DMS79 treated with DMSO at 0.1 percent for 48 hours (cell line): ENCODE measurements at places on chromosomes 13 and 19.

DNA sequence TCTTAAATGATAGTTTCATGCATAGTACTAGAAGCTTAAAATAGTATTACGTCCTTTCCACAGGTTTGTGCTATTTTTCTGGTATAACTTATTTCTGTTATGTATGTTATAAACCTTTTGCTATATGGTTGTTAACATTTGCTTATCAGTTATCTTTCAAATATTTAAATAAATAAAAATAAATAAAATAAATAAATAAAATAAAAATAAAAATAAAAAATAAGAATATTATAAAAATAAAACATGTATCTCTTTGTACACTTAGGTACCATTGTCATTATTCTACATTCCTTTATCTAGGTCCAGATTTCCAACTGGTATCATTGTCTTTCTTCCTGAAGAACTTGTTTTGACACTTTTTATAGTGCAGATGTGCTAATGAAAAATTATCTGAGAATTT lies 1310.4 kb upstream of the SLC10A2 start:
- DNase-seq: no peak

DNA sequence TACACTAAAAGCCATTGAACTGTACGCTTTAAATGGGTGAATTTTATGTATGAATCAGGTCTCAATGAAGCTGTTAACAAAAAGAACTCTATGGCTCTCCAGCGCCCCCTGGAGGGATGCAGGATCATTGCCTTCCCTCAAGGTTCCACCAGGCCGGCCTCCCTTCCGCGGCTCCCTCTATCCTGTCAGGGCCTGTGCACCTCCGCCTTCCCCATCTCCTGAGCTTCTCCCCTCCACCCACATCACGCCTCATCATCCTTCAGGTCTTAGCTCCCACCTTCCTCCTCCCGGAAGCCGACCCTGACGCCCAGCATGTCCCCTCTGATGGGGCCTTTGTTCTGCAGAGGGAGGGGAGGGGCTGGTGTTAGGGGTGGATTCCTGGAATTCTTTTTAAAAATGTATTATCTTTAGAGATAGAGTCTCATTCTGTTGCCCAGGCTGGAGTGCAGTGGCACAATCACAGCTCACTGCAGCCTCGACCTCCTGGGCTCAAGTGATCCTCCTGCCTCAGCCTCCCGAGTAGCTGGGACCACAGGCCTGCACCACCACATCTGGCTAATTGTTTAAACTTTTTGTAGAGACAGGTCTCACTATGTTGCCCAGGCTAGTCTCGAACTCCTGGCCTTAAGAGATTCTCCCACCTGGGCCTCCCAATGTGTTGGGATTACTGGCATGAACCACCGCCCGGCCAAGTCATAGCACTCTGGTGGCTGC lies 27.7 kb downstream of the MEIS3 start:
- peak; percentile 64 for DNase-seq

- no peak for DNase-seq
Measured at GRCh38 chr13:33388286-33388998, 102.9 kb upstream of the STARD13 start.

DNA sequence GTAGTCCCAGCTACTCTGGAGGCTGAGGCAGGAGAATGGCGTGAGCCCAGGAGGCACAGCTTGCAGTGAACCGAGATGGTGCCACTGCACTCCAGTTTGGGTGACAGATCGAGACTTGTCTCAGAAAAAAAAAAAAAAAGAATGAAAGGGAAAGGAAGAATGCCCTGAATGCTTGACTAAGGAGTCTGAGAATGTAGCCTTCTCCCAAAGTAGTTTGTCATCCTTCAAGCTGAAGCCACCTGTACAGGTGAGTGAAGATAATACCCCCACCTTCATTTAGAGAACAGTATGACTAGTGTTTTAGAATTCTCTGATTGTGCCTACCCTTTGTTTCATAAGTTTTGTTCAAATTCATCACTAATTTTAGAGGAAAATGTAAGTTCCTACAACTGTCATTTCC lies 5.9 kb downstream of the RCBTB1 start:
- DNase-seq: no peak

GRCh38 chr19:55131421-55131820 lies 14.0 kb upstream of the PPP1R12C start:
- no peak for DNase-seq

DNA sequence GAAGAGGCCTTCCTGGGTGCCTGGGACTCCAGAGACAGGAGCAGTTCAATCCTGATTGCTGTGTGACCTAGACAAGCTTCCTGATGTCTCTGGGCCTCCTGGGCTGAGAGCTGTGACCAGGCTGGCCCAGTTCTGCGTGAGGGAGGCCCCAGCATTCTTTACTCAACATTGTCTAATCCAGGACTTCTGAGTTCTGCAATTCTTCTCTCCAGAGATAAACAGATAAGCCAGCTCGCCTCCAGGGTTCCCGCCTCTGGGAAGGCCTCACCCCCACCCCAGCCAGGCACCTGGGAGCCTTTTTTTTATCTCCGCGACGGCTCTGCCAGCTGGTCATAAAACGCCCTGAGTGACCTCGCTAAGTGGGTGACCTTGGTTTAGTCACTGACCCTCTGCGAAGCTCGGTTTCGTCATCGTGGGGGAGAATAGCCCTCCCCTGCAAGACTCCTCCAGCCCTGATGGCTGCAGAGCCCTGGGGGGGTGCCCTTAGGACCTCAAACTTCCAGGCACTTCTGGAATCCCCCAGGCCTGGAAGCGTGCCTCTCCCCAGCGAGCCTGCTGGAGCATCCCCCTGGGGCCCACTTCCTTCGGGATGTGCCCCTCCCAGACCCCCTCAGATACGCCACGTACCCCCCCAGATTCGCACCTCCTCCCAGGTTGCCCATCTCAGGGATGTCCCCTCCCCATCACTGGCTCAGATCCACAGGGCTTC lies 1.9 kb downstream of the SULT2B1 start:
- no peak for DNase-seq
